ENCODE measurements at places on chromosomes 7 and 10. TPM values are rescaled to one million over a fixed set of nuclear protein-coding genes. Genes with fewer than 3 reads are reported as not detected.

Gene PIP
- total RNA-seq = 11.3 TPM

Gene MYH16
- not detected for total RNA-seq

Gene ZNF467
- 4.2 TPM for total RNA-seq

Gene FGFR2
- 50.6 TPM for total RNA-seq

Gene VSTM4
- 56.1 TPM for total RNA-seq

Gene SDK1
- total RNA-seq = 9.9 TPM

Gene PAX4
- not detected for total RNA-seq

Gene NFE2L3
- 1.1 TPM for total RNA-seq

Gene CPA5
- total RNA-seq = 0.31 TPM

Gene C10orf143
- total RNA-seq = 0.82 TPM

Gene VWDE
- 3.1 TPM for total RNA-seq

Gene PNLIPRP2
- total RNA-seq = not detected

Gene TMEM184A
- 22.1 TPM for total RNA-seq

Gene ZNF727
- total RNA-seq = not detected

Data from tongue (tissue), 3 donors.